ENCODE measurements at places on chromosomes 1 and 21. TPM values are rescaled to one million over a fixed set of nuclear protein-coding genes. Genes with fewer than 3 reads are reported as not detected.

GRCh38 chr1:57736940-57737339, 313.1 kb upstream of the DAB1 start:
- no peak for DNase-seq

DNA sequence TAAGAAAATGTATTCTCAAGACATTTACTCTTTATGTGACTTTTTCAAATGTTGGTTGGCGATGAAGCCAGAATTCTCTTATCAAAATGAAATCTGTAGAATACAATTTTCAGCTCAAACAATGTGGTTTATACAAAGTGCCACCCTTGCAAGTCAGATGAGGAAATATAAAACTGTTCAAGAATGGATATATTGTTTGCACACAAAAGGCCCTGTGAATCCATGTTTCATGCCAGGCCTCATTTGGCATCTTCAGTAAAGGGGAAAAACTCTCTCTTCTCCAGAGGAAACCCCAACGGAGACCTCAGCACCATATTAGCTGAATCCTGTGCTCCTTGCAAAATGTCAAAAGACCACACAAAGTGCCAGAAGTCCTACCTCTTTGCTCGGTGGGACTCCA, 310.4 kb downstream of the RRAGC start:
- DNase-seq = no peak

GRCh38 chr1:234745844-234746797, 136.1 kb upstream of the IRF2BP2 start:
- DNase-seq = no peak

The ADORA3 gene
- total RNA-seq = not detected

The PGLYRP3 gene
- total RNA-seq = not detected

DNA sequence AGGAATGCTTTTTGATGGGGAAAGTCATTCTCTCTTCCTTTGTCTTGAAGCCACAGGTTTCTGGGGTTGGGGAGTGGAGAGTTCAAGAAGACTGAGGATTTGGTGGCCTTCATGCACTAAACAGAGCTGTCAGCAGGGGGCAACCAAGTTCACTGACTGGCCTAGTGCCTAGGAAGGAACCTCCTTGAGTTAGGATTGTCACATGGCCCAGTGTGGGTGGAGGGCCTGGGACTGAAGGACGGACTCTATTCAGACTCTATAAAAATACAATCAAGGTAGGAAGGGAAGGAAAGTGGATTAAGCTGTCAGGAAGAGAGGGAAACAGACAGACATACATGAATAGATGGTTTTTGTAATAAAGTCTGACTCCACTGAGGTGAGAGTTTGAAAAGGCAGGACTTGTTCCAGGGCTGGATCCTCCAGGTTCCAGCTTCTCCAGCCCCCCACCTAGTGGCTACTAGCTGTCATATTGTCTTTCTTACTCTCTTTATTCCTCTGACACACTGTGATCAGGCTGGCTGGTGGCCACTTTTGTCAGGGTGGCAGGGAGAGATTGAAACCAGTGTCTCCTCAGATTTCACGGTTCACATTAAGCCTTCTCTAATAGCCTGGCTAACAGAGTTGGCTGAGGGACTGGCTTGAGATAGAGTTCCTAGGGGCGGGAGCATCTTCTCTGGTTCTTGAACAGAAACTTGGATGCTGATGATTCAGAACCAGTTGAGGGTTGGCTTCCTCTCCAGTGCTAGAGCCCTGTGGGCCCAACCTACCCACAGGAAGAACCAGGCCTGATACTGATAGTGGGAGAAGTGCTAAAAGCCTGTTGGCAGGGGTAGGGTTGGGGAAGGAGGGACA, 4.1 kb upstream of the SH3BGRL3 start:
- DNase-seq = peak; percentile 59

The REG4 gene
- not detected for total RNA-seq

The TAL1 gene
- total RNA-seq = 0.69 TPM

DNA sequence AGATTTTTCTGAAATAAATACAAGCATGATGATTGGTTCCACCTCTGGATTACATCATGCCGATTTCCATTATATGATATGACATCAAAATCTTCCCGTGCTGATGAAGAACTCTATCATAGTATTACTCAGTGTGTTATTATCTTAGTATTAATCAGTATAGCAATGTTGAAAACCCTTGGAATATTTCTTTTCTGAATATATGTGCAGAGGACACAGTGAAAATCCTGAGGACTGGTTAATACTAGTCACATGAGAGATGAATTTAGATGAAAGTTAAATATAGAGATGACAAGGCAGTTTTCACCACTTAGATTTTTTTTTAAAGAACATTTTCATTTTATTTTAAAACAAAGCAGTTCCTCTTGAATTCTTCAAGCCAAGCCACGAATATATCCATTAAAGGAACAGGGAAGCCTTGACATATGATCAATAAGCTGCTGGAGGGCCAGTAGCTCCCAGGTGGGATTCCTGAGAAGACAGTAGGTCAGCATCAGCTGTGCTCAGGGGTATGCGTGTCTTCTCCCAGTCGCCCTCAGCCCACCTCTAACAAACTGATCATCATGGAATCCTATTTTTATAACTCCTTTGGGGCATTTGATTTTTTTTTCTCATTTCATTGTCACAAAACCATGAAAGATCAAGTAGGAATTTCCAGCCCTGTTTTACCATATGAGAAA, 56.2 kb upstream of the UBE2U start:
- no peak for DNase-seq

GRCh38 chr1:89905395-89906058, 84.7 kb downstream of the LRRC8D start:
- no peak for DNase-seq

The FCRL4 gene
- total RNA-seq = not detected
